ENCODE measurements at places on chromosomes 7 and 10. TPM values are rescaled to one million over a fixed set of nuclear protein-coding genes. Genes with fewer than 3 reads are reported as not detected.
A peak's percentile ranks its signal among the peaks of the same experiment; 100 is the strongest.

GRCh38 chr10:129075508-129075907 is 391.5 kb upstream of the MGMT start:
- no peaks in the 10 kb centered on the region for H3K36me3 ChIP-seq
- no peaks in the 10 kb centered on the region for H3K27me3 ChIP-seq
- no peak for DNase-seq
- H3K4me1 ChIP-seq = no peaks in the 10 kb centered on the region
- no peak overlapping the region for H3K4me3 ChIP-seq
- no peak overlapping the region for H3K27ac ChIP-seq

DNA sequence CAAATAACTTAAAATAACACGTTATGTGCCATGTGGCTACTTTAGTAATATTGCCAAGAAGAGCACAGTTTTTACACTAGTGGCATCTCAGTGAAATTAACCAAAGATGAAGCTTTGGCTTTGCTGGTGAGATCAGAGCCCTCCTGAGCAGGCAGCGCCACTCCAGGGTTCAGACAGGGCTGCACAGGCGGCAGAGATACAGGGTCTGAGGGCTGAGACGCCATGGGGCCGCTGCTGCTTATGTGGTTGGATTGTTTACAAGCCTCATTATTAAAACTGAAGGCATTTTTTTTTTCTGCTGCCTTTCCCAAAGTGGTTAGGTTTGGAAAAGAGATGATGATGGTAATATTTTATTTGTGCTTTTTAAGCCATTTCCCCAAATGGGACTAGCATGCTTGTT is 68.8 kb upstream of the DNAJB6 start:
- H3K4me1 ChIP-seq = no peaks in the 10 kb centered on the region
- H3K27ac ChIP-seq = no peak overlapping the region
- peaks cover 63% of the 10 kb centered on the region for H3K36me3 ChIP-seq
- no peaks in the 10 kb centered on the region for H3K27me3 ChIP-seq
- DNase-seq = no peak

DNA sequence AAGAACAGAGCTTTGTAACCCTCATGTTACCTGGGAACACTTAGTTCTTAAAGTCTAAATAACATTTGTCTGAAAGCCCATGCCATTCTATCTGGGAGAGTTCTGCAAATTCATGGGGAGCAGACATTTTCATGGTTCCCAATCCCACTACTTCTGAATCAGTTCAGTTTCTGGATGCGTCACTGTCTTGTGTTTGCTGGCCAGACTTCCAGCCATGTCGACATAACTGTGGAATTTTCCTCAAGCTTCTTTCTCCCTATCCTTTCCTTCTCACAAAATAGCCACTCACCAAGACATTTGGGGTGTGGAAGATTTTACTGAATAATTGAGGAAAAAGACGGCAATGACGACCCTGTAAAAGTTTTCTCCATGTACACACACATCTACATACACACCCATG is 272.5 kb downstream of the NEBL start:
- DNase-seq = no peak

DNA sequence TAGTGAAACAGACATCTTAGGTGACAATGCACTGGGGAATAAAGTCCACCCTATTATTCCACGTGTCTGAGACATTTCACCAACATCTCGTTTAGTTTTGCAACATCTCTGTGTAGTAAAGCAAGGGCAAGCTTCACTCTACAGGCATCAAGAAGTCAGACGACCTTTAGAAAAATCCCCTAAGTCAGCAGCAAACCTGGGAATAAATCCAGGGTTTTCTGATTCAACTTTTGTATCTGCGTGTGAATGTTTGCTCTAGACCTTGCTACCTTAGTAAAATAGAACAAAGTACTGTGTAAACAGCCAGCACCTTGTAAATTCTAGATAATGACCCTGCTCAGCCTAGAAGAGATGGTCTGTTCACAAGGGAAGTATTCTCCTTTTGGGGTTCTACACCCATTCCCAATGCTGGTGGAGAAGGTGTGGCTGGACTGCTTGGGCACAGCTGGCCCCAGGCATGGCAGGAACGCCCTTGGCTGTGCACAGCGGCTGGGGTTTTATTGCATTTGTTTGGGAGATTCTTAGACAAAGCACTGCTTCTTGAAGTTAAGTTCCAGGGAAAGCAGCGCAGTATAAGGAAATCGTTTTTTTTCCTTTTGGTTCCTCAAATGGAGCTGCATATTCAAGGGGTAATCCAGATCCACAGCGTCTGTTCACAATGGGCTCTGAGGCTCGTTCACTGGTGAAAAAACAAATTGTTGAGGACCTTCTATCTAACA is 38.3 kb upstream of the GALNTL5 start:
- H3K4me3 ChIP-seq = no peak overlapping the region
- H3K36me3 ChIP-seq = no peaks in the 10 kb centered on the region
- H3K27me3 ChIP-seq = no peaks in the 10 kb centered on the region
- H3K27ac ChIP-seq = peak overlapping the region; percentile 94

DNA sequence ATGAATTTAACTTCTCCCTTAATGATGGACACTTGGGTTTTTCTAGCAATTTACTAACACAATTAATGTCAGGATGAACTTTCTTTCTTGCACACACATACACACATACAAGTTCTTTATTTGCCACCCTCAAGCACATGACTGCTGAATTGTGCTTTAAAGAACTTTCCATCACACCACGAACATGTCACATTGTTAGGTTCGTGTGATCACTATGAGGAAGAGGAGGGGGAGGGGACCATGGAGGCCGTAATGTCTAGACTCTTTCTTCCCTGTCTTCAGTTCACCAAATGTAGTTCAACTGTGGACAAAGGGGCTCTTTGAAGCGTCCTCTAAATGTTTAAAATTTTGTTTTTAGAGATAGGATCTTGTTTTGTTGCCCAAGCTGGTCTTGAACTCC is 31.0 kb downstream of the NUP42 start:
- no peak for DNase-seq
- H3K36me3 ChIP-seq = no peaks in the 10 kb centered on the region
- no peak overlapping the region for H3K27ac ChIP-seq
- H3K4me3 ChIP-seq = no peak overlapping the region

DNA sequence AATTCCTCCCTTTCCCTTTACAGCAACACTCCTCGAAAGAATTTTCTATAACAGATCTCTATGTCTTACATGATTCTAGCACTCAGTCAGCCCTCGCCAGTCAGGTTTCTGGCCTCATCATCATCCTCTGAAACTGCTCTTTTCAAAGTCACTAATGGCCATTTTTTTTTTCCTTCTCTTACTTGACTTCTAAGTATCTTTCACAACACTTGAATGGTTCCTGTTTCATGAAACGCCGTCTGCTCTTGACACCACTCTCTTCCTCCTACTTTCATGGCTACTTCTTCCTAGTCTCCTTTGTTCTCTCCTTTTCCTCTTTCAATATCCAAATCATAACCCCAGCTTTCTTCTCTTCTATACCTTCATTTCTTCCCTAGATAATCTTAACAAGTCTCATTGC is 100.5 kb upstream of the NRP1 start:
- no peaks in the 10 kb centered on the region for H3K27me3 ChIP-seq
- no peak overlapping the region for H3K27ac ChIP-seq
- H3K4me3 ChIP-seq = no peak overlapping the region
- no peak for DNase-seq

DNA sequence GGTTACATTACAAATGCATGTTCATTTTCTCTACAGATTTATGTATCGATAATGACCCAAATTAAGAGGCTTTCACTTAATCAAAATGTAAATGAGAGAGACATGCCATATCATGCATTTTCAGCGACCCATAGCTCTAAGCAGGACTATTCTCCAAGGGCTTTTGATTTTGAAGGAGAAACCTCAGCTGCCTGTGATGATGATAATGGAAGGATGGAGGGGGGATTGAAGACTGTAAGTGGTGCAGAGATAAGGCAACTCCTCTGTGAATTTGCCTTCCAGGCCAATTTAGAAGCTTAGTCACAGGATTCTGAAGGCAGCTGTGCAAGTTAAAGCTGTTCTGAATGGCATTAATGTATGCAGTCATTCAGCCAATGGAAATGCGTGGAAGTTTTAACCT is 8.3 kb downstream of the VSTM2A start:
- no peak overlapping the region for H3K27ac ChIP-seq
- H3K36me3 ChIP-seq = no peaks in the 10 kb centered on the region
- no peak overlapping the region for H3K4me3 ChIP-seq
- no peaks in the 10 kb centered on the region for H3K4me1 ChIP-seq

- H3K4me1 ChIP-seq = peaks cover 3% of the 10 kb centered on the region
- no peak overlapping the region for H3K27ac ChIP-seq
- no peak overlapping the region for H3K4me3 ChIP-seq
- DNase-seq = no peak
- H3K36me3 ChIP-seq = peaks cover 45% of the 10 kb centered on the region
- no peaks in the 10 kb centered on the region for H3K27me3 ChIP-seq
Observed at GRCh38 chr7:2251381-2251780, 9.4 kb downstream of the NUDT1 start.

DNA sequence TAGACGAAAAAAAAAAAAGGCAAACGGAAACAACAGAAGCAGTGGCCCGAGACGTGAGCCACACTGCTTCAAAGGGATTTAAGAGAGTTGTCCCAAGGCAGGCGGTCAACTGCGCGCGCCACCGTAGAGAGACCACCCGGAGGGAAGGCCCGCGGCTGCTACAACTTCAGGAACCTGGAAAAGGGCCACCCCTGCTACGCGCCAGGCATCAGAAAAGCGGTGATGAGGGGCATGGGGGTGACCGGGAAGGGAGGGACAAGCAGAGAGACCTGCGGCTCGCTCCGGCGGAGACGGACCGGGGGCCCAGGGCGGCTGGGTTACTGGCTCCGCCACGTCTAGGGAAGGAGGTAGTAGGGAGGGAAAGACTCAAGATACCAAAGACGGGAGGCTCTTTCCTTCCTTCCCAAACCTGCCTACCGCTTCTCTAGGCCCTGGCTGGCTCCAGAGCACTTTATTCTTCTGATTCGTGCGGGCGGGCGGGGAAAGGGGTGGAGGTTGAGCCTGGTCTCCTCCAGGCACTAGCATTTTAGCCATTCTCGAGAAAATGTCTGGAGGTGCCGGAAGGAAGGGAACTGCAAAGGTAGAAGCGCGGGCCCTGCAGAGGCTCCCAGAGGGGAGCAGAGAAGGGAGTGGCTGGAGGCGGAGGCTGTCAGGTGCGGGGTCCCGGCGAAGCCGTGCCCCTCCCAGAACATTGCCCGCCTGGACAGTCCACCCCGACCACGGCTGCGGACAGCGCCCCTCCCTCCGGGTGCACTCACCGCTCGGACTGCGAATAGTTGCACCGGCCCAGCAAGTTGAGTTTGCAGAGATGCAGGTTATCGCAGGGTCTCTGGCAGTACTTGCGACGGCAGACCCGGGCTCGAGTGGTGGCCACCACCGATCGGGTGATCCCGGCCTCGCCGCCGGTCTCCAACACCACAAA is 993 bp downstream of the ZC3HAV1 start:
- no peaks in the 10 kb centered on the region for H3K36me3 ChIP-seq
- peak overlapping the region; percentile 96 for H3K27ac ChIP-seq
- peaks cover 10% of the 10 kb centered on the region for H3K4me1 ChIP-seq
- no peak for DNase-seq
- H3K4me3 ChIP-seq = peak overlapping the region; percentile 65

GRCh38 chr10:70833601-70834000 is 17.9 kb downstream of the SGPL1 start:
- no peak overlapping the region for H3K4me3 ChIP-seq
- peaks cover 2% of the 10 kb centered on the region for H3K36me3 ChIP-seq
- no peaks in the 10 kb centered on the region for H3K27me3 ChIP-seq
- H3K4me1 ChIP-seq = peaks cover 53% of the 10 kb centered on the region
- H3K27ac ChIP-seq = no peak overlapping the region

- no peaks in the 10 kb centered on the region for H3K36me3 ChIP-seq
- no peaks in the 10 kb centered on the region for H3K27me3 ChIP-seq
- H3K4me3 ChIP-seq = no peak overlapping the region
- no peak for DNase-seq
Observed at GRCh38 chr10:67864607-67865371, 19.7 kb upstream of the SIRT1 start.

DNA sequence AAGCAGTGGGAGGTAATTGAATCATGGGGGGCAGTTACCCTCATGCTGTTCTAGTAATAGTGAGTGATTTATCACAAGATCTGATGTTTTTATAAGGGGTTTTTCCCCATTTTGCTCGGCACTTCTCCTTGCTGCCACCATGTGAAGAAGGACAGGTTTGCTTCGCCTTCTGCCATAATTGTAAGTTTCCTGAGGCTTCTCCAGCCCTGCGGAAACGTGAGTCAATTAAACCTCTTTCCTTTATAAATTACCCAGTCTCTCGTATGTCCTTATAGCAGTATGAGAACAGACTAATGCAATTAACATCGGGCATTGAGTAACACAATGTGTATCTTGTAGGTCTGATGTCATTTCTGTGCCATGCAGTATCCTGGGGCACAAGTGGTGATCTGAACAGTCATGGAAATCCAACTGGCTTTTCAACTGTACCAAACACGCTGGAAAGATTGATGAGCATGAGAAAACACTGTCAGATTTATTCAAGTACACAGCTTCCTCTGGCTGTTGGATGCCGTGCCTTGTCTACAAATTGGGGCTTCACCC is 208.6 kb upstream of the KIAA1217 start:
- H3K36me3 ChIP-seq = no peaks in the 10 kb centered on the region
- no peaks in the 10 kb centered on the region for H3K4me1 ChIP-seq
- DNase-seq = no peak
- no peak overlapping the region for H3K4me3 ChIP-seq
- no peak overlapping the region for H3K27ac ChIP-seq
- no peaks in the 10 kb centered on the region for H3K27me3 ChIP-seq

Gene ZNF680
- 9.1 TPM for polyA plus RNA-seq

Gene DHTKD1
- polyA plus RNA-seq = 12.2 TPM

Gene SFTPA2
- not detected for polyA plus RNA-seq

All from large intestine (tissue), 12 donors.